ENCODE measurements at places on chromosomes 6 and 20. TPM values are rescaled to one million over a fixed set of nuclear protein-coding genes. Genes with fewer than 3 reads are reported as not detected.

The NRSN1 gene
- not detected for total RNA-seq

The TOX2 gene
- 1.9 TPM for total RNA-seq

The AIF1 gene
- total RNA-seq, result 47.4 TPM

The PET117 gene
- 11.4 TPM for total RNA-seq

GRCh38 chr20:23085436-23086055 is 578 bp downstream of the CD93 start:
- no peak for DNase-seq

- no peak for DNase-seq
Measured at GRCh38 chr20:22986601-22987000, 48.5 kb upstream of the SSTR4 start.

GRCh38 chr20:829551-829950 is 4.0 kb upstream of the FAM110A start:
- no peak for DNase-seq

DNA sequence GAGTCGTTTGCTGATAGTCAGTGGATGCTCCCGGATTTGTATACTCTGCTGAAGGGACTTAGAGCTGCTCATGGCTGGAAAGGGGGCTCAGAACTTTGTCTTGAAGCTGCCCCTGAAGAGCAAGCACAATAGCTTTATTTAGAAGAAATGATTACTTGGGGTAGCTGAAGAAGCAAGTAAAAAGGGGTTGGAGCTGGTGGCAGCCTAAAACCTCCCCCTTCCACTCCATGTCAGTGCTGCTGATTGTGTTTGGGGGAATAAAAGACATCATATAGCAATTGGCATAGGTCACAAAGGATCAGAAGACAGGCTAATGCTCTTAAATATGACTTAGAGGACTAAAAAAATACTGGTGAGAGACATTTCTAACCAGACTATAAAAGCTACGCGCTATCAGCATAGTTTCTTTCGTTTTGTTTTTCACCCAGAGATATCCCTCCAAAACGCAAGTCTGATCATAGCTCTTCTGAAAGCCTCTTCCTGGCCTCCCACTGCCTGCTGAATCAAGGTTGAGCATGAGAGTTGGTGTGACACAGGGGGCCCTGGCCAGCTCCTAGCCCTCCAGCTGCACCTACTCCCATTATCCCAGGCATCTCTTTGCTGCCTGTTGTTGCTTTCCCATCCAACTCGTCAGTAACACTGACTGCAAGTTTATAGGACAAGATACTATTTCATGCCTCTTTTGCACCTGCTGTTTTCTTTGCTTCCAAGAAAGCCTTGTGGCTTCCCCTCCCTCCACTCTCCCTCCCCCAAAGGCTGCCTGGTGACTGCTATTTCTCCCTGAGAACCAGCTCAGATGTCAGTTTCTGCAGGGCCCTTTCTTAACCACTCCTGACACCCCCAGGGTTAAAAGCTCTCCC is 33.9 kb upstream of the SGK1 start:
- DNase-seq, result no peak

GRCh38 chr20:63883201-63883593 is 11.7 kb upstream of the DNAJC5 start:
- no peak for DNase-seq

GRCh38 chr6:121143476-121143875 is 190.8 kb downstream of the TBC1D32 start:
- DNase-seq, result no peak

DNA sequence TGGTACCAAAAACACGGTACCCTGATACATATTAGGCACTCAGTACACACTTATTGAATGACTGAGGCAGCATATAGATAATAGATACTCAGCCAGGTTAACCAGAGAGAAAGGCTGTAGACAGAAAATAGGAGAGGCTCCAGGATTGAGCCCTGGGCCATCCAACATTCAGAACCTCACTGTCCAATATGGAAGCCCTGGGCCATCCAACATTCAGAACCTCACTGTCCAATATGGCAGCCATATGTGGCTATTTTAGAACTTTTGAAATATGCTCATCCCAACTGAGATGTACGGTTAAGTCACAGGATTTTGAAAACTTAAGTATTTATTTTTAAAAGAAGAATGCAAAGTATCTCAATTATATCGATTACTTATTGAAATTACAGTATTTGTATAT is 142.5 kb upstream of the ID4 start:
- DNase-seq, result no peak

GRCh38 chr6:100846276-100846675 is 34.9 kb downstream of the ASCC3 start:
- no peak for DNase-seq

- peak; percentile 78 for DNase-seq
Measured at GRCh38 chr20:32902456-32903420, 44.0 kb downstream of the EFCAB8 start.

DNA sequence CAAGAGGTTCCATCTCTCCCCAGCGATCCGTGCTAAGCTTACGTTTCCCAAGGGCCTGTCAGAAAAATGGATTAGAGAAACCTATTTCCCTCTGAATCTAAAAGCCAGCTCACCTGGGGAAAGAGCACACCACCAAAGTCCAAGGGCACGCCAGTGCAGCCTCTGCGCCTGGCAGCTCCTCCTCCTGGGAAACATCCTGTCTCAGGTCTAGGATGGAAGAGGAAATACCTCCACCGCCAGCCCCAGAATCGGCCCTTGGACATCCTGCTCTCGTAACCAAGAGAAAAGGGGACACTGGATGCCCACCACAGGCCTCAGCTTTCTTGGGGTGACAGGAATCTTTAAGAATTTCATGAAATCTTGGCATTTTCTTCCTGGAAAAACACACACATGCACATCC is 18.7 kb downstream of the RAMACL start:
- no peak for DNase-seq

- DNase-seq, result no peak
Measured at GRCh38 chr6:100105919-100106529, 112.0 kb upstream of the MCHR2 start.

DNA sequence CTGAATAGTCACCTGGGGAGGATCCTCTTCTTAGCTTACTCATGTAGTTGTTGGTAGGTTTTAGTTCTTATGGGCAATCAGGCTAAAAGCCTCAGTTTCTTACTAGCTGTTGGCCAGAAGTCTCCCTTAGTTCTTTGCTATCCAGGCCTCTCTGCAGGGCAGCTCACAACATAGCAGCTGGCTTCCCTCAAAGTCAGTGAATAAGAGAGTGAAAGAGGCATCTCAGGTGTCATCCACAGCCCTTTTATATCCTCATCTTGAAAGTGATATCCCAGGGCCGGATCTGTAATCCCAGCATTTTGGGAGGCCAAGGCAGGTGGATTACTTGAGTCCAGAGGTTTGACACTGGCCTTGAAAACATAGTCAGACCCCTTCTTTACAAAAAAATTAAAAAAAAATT is 42.1 kb upstream of the FOXA2 start:
- no peak for DNase-seq

DNA sequence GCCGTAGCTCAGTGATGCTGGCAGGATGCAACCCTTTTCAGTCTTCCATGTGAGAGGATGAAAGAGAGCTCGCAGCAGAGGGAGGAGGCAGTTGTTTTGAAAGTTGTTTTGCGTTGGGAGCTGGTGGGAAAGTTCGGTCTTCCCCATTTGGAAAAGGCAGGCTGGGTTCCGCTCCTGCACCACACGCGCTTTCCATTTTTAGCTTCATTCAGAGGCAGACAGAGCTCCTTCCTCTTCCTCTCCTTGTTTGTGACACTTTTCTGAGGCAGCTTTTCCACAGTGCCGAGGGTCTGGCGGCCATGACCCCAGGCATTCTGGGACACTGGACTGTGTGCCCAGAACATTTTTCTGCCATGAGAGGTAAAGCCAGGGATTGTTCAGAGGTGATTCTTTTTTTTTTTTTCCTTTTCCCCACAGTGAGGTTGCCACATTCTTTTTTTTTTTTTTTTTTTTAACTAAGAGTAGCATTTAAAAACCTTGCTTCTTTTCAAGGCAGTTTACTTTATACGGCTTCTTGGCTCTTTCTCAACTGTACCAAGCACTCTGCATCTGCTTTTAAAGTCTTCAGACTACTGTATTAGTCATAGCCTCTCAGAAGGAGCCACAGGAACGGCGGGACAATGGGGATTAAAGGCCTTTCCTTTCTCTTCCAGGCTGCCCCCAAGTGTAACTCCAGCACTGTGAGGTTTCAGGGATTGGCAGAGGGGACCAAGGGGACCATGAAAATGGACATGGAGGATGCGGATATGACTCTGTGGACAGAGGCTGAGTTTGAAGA is 1.6 kb downstream of the PRDM1 start:
- no peak for DNase-seq
